Stimulated activated CD4-positive, alpha-beta T cell treated with anti-CD3 and anti-CD28 coated beads, TNF-alpha, amount 100 ng/mL, for 1 hour (primary cell): ENCODE measurements at places on chromosomes 5 and 9.
A peak's percentile ranks its signal among the peaks of the same experiment; 100 is the strongest.

DNA sequence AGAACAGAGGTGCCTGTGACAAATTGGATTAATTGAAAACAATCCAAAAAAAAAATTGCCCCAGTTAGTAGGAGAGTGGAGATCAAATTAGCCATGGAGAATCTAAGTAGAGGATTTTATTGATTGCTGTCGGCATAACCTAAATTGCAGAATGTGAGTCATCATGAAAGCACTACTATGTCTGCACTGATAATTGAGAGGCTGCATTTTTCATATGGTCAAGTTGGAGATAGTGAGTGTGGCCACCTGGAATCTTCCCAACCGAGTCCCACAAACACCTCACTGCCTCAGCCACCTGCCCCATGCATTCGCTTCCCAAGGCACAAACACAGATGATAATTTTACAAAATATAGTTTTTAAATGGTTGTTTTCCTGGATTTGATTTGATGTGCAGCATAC lies 123.7 kb downstream of the NTRK2 start:
- no peak for DNase-seq

GRCh38 chr5:133753856-133754255 lies 141.5 kb upstream of the FSTL4 start:
- no peak for DNase-seq

DNA sequence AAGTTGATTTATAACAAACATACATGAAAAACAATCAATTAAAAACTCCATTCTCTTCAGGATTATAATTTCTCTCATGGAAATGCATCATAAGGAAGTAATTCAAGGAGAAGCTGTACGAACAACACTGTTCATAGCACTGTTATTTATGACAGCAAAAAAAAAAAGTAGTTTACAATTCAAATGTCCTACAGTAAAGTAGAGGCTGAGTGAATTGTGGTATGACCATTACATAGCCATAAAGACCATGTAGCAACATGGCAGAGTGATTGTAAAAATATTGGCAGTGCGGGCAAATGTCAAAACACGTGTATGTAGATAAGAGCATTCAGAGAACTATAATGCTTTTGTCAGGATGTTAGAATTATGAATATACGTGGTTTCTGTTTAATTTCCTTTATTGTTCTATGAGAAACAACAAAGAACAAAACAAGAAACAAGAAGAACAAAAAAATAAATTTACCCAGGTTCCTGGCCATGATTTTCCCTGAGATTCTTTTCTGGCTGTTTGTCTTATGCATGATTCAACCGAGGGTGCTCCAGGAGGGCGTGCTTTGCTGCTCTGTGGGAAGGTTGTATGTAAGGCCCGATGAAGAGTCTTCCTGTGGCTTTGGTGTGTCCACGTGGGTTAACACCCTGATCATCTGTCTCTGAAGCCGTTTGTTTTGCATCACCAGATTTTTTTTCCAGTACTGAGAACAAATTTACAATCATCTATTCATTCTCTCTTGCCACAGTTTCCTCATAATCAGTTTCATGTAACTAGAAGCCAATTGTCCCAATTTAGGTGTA lies 28.8 kb downstream of the GCNT4 start:
- peak; percentile 4 for DNase-seq

DNA sequence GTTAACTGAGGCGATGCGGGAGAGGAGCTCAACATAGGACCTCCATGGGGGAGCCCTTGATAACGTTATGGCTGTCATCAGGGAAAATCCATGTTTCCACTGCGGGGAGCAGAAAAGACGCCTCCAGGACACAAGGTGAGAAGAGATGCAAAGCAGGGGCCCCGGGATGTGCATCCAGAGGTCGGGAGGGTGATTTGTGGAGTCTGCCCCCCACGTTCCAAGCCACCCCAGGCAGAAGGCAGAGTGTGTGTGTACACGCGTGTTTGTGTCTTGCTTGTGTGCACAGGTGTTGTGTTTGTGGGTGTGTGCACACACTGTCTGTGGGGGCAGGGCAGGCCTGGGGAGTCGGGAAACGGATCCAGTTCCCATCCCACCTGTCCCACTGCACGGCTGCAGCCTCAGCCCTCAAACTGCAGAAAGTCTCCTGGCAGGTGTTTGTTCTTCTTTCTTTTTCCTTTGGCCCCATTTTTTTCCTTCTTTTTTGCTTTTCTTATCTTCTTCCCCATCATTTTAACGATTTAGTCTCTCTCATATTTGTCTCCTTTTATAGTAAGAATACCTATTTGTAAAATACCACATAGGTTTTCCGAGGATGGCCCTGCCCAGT lies 17.4 kb upstream of the PLEKHG4B start:
- no peak for DNase-seq

- DNase-seq: no peak
Measured at GRCh38 chr5:180799902-180800801, 2.5 kb downstream of the MGAT1 start.

DNA sequence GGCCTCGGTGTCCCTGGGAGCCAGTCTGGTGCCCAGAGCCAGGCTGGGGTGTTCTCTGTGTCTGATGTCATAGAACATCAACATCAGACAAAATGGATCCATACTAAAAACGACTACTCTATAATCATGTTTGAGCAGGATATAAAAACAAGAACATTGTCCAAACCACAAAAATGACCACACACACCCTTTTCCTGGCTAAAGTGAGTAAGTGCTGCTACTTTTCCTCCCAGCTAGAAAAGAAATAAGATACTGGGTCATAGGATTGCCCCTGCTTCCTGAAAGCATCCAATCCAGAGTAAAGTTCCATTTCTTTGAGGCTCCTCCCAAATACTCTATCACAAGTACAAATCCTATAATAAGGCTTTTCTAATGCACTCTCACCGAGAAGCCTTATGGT lies 19.7 kb upstream of the TRAF1 start:
- no peak for DNase-seq

GRCh38 chr5:113562828-113563400 lies 49.4 kb downstream of the YTHDC2 start:
- no peak for DNase-seq

- no peak for DNase-seq
Measured at GRCh38 chr5:50717651-50718050, 51.2 kb downstream of the PARP8 start.

- no peak for DNase-seq
Measured at GRCh38 chr5:80987078-80987766, 27.1 kb downstream of the RASGRF2 start.

DNA sequence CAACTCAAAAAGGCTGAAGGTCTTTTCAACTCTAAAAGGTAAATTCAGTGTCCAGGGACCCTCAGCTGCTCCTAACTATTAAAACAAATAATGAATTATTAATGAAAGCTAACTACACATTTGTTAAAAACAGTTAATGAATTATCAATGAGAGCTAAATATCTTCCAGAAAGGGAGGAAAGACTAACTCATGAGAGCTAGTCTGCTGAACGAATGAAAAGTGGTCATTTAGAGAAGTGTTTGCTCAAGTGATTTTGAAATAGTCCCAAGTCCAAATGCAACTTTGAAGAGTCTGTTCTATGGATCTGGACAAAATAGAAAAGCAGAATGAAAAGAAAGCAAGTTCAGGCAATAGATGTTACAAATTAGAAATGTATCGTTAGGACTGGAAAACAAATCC lies 133.9 kb upstream of the SPEF2 start:
- DNase-seq: no peak

DNA sequence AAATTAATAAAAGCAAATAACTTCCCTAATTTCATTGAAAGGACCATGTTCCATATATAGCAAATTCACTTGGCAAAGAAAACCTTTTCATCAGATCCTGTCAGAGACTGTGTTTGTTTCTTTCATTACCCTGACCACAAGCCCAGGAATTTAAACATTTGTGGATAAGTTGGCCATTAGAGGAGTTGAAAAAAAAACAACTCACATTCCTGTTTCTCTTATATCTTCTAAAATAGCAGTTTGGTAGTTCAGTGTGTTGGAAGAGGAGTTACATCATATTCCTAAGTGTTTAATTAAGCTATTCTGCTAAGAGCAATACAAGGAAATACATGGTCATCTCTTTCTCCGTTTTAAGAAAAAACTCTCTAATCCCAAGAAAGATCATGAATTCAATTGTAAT lies 505.6 kb downstream of the TLE1 start:
- DNase-seq: no peak

- no peak for DNase-seq
Measured at GRCh38 chr9:18189871-18190670, 283.9 kb upstream of the ADAMTSL1 start.

DNA sequence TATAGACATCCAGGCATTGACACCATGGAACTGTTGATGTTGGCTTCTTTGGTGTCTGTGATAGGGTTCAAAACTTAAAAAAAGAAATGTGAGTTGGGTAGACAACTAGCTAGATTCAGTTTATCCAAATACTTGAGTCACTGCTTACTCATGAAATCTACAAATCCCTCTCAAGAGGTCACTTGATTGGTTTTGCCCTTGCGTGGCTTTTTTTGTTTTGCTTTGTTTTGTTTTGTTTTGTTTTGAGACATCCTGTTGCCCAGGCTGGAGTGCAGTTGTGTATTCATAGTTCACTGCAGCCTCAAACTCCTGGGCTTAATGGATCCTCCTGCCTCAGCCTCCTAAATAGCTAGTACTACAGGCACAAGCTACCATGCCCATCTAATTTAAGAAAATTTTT lies 10.5 kb upstream of the ENTREP1 start:
- no peak for DNase-seq

DNA sequence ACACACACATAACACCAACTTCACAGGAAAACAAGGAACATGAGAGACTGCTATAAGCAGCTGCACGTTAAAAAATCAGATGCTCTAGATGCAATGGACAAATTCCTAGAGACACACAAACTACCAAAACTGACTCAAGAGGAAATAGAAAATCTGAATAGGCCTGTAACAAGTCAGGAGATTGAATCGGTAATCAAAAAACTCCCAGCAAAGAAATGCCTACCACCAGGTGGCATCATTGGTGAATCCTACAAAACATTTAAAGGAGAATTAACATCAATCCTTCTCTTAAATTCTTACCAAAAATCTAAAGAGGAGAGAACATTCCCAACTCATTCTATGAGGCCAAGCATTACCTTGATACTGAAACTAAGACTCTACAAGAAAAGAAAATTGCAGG lies 54.9 kb downstream of the NDST1 start:
- DNase-seq: no peak

GRCh38 chr5:86038566-86038965 lies 579.2 kb upstream of the COX7C start:
- no peak for DNase-seq

GRCh38 chr9:14529054-14529453 lies 164.2 kb downstream of the ZDHHC21 start:
- no peak for DNase-seq

DNA sequence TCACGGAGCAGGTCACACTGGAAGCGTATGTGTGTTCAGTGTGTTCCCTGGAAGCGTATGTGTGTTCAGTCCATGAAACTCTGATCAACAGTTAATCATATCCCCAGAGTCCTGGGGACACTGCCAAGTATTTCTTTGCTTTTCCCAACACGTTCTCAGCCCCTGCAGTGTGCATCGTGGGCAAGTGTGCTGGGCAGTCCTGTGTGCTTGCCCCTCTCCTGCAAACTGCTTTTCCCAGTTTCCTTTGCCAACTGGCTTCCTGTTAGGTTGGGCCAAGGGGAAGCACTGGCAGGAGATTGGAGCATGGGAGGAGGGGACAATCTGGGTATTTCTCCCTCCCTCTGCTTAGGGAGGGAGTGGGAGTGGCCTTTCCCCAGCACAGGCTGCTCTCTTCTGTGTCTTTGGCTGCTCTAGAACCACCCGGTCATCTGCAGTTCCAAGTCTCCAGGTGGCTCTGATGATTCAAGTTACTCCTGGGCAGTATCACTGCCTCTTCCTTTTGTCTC lies 36.8 kb upstream of the NEK6 start:
- no peak for DNase-seq

GRCh38 chr5:31701642-31702299 lies 62.8 kb downstream of the PDZD2 start:
- DNase-seq: no peak

- no peak for DNase-seq
Measured at GRCh38 chr9:137084526-137084925, 2.3 kb upstream of the MAN1B1 start.

- no peak for DNase-seq
Measured at GRCh38 chr5:174799121-174799520, 74.7 kb downstream of the MSX2 start.

DNA sequence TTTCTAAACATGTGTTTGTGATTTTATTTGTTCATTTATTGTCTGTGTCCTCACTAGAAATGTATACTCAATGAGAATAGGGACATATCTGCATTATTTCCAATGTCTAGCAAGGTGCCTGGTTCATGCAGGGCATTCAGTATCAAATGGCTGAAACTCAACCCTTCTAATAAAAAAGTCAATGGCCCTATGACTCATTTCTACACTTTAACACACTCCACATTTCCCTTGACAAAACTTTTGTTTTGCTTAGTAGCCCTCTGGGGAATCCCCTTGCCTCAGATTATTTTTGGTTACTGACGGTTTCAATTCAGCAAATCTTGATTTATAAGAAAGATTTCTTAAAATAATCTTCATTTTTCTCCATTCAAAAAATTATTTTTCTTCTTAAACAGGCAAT lies 206.0 kb upstream of the DMRTA1 start:
- DNase-seq: no peak

- no peak for DNase-seq
Measured at GRCh38 chr9:72718503-72718902, 197.1 kb downstream of the TMC1 start.

DNA sequence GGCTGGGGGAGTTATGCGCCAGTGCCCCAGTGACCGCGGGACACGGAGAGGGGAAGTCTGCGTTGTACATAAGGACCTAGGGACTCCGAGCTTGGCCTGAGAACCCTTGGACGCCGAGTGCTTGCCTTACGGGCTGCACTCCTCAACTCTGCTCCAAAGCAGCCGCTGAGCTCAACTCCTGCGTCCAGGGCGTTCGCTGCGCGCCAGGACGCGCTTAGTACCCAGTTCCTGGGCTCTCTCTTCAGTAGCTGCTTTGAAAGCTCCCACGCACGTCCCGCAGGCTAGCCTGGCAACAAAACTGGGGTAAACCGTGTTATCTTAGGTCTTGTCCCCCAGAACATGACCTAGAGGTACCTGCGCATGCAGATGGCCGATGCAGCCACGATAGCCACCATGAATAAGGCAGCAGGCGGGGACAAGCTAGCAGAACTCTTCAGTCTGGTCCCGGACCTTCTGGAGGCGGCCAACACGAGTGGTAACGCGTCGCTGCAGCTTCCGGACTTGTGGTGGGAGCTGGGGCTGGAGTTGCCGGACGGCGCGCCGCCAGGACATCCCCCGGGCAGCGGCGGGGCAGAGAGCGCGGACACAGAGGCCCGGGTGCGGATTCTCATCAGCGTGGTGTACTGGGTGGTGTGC lies at the start of gene RXFP3:
TSS of gene RXFP3 (plus strand) at position 6 of the 636 bp plus-strand sequence. CDS start at position 361, 355 bp downstream.
- DNase-seq: no peak

DNA sequence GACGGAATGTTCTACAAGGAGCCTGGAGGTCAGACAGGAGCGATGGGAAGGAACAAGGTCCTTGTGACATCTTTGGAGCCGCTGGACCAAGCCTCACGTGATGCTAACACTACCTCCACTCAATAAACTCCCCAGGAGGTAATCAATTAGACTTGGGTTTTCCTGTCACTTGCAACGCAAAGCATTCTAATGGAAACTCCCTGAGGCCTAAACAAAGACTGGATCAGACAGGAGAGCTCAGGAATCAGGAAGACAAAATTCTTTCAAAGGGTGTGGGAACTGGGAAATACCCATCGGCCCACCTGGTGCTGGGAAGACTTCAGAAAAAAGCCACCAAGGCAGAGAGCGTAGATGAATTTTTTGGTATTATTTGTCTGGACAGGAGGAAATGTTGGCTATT lies 22.3 kb upstream of the UNC5A start:
- DNase-seq: no peak
